ENCODE measurements at places on chromosomes 5 and 9. TPM values are rescaled to one million over a fixed set of nuclear protein-coding genes. Genes with fewer than 3 reads are reported as not detected.

DNA sequence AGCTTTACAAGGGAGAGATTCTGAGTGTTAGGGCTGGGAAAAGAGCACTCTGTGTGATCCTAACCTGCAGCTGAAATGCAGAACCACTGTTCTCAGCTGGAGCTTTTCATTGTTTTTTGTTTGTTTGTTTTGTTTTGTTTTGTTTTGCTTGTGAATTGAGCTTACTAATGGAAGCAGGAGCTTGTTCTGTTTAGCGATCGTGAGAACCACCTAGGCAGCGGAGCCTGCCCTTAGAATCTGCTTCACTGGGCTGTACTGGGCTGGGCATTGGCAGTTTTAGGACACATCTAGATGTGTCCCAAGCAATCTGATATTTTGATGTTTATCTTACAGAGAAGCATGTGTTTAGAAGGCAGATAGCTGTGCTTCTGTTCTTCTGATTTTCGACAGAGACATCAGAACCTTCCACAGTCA lies 14.3 kb downstream of the SYK start:
- DNase-seq = no peak

DNA sequence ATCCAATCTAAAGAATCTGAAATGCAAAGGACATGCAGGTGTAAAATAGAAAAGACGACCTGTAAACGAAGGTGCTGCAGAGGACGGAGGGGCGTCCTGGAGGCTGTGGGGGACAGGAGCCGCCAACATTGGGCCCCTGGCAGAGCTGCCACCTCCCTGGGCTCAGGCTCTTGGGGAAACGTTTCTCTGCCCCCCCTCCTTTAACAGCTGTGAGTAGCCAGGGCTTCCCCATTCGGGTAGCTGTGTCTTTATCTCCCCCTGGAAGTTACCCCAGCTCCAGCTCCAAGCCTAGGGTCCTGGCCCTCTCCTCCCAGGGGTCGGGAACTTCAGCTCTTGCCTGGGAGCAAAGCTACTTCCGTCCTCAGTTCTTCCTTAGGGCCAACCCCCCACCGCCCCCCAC lies 51.5 kb downstream of the PSD2 start:
- no peak for DNase-seq

The DCAF12 gene
- total RNA-seq = 31.3 TPM

The WDR38 gene
- total RNA-seq = not detected

DNA sequence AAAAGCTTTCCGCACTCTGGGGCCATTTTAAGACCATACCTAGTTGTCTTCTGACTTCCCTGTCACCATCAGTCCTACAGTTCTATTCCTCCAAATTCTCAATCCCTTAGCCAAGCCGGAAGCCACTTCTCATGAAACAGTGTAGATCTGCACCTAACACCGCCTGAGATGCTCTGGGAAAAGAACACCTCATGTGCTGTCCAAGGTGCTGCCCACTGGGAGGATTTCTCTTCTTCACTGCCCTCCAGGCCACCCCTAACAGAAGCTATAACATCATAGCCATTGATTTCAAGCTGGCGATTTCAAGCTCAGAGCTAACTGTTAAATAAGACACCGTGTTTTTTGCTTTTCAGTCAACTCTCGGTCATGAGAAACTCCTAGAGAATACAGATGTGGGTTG lies 559.3 kb downstream of the CCDC171 start:
- DNase-seq = no peak

The EDIL3 gene
- 15.7 TPM for total RNA-seq

DNA sequence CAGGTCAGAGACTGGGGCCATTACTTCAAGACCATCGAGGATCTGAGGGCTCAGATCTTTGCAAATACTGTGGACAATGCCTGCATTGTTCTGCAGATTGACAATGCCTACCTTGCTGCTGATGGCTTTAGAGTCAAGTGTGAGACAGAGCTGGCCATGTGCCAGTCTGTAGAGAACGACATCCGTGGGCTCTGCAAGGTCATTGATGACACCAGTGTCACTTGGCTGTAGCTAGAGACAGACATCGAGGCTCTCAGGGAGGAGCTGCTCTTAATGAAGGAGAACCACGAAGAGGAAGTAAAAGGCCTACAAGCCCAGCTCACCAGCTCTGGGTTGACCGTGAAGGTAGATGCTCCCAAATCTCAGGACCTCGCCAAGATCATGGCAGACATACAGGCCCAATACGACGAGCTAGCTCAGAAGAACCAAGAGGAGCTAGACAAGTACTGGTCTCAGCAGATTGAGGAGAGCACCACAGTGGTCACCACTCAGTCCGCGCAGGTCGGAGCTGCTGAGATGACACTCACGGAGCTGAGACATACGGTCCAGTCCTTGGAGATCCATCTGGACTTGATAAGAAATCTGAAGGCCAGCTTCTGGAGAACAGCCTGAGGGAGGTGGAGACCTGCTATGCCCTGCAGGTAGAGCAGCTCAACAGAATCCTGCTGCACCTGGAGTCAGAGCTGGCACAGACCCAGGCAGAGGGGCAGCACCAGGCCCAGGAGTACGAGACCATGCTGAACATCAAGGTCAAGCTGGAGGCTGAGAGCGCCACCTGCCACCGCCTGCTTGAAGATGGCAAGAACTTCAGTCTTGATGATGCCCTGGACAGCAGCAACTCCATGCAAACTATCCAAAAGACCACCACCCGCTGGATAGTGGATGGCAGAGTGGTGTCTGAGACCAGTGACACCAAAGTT lies 9.3 kb downstream of the NIPBL start:
- no peak for DNase-seq

DNA sequence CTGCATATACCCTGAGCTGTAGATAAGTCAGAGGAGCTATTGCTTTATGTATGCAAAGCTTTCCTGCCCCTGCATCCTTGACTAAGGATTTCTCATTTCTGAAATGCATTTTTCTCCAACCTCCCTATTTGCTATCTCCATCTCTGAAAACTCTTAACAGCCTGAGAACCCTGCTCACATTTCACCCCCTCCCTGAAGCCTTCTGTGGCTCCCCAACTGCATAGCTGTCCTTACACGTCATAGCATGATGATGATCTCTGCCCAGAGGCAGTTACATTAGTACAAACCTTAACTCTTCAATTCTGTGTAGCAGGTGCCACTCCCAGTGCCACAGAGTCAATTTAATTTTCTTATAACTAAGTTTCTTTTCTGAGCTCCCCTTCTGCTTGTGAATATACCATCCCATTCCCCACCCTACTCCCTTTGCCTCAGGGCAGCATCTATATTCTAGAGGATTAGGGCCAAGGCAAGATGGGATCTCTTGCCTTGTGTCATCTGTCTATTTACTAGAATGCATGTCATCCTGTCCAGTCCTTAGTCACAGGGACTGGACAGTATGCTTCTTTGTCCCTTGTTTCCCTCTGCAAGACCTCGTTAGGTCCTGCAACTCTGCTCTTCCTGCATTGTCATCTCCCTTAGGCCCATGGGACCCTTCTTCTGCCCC lies 149.7 kb upstream of the SPRY4 start:
- DNase-seq = no peak

DNA sequence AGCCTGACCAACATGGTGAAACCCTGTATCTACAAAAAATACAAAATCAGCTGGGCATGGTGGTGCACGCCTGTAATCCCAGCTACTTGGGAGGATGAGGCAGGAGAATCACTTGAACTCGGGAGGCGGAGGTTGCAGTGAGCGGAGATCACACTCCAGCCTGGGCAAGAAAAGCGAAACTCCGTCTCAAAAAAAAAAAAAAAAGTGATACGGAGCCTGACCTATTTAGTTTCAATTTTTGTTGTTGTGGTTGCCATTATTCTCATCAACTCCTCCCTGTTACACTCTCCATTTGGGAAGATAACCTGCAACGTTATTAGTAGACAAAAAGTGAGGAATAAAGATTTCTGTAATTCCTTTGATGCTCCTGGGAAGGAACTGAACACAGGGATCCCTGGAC lies 1.3 kb downstream of the STOM start:
- DNase-seq = no peak

DNA sequence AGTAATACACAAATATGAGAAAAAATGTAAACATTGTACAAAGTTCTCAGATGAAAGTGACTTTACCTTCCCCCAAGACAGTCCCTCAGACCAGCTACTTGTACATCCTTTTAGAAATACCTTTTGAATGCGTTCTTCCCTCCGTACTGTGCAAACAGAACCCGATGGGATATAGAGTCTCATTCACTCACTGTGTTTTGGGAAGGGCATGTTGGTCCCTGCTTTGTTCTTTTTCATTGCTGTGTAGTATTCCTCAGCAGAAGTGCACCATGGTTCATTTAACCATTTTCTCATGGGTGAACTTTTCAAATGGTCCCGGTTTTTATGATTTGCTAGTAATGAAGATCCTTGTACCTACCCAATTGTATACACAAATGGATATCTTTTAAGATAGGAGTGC lies 94.4 kb downstream of the ANKRD33B start:
- DNase-seq = no peak

GRCh38 chr9:81609782-81610739 lies 79.3 kb downstream of the TLE1 start:
- no peak for DNase-seq

GRCh38 chr9:112081918-112082729 lies 93.0 kb downstream of the SUSD1 start:
- no peak for DNase-seq

GRCh38 chr9:16659096-16659495 lies 211.4 kb downstream of the BNC2 start:
- DNase-seq = no peak

DNA sequence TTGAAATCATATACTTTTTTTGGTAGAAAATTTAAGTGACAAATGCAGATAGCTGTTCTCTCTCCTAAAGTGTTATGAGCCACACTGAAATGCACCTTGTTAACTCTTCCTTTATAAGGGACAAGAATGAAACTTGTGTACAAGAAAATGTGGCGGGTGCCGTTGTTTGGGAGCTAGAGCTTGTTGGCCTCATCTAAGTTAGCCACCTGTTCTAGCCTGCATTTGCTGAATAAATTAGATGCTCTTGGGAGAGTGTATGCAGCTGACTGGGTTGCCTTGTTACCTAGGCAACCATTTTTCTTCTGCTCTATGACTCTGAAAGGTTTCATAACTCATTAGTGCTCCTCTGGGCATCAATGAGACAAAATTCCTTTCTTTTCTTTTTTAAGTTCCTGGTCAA lies 174.3 kb downstream of the TAF11L14 start:
- DNase-seq = no peak

DNA sequence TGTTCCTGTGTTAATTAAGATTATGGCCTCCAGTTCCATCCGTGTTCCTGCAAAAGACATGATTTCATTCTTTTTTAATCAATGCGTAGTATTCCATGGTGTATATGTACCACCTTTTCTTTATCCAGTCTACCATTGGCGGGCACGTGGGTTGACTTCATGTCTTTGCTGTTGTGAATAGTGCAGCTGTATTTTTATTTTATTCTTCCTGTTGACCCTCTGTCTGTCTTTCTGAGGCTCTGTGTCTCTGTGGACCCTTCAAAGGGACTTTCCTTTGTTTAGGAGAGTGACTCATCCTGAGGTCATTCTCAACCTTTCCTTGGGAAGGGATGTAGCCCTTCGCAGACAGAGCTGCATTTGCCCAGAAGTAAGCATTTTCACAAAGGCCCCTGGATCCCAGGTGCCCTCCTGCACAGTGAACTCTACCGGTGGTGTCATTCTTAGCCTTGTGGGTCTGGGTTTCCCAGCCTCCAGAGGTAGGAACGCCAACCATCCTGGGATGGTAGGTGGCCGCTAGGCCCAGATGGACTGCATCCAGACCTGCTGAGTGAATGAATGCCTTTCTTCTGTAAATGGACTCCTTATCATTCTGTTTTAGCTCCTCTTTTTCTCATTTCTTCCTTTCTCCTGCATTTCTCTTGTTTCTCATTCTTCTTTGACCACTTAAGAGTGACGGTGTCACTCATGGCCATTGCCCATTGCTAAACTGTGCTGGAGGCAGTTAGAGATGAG lies 22.4 kb downstream of the TRIO start:
- DNase-seq = no peak

The NMUR2 gene
- total RNA-seq = not detected

DNA sequence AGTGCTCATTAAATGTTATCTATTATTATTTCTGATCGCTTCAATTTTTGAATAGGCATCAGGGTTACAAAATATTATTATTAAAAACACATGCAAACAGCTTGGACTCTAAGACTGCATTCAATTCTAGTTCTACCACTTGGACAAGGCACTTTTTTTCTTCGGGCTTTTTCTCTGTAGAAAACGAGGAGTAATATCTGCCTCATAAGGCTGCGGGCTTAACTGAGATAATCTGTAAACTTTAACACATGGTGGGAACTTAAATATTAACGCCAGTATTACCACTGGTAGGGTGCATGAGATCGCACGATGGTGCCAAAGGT lies 511 bp upstream of the SPDL1 start:
- no peak for DNase-seq

The MIER3 gene
- 15.2 TPM for total RNA-seq

The NIM1K gene
- 3.0 TPM for total RNA-seq

The KCNN2 gene
- 2.5 TPM for total RNA-seq
